ENCODE measurements at places on chromosomes 7 and 10.

GRCh38 chr10:129394518-129395328, 72.3 kb upstream of the MGMT start:
- DNase-seq: no peak

GRCh38 chr10:98533746-98534445, 87.2 kb upstream of the HPS1 start:
- peak; percentile 21 for DNase-seq

DNA sequence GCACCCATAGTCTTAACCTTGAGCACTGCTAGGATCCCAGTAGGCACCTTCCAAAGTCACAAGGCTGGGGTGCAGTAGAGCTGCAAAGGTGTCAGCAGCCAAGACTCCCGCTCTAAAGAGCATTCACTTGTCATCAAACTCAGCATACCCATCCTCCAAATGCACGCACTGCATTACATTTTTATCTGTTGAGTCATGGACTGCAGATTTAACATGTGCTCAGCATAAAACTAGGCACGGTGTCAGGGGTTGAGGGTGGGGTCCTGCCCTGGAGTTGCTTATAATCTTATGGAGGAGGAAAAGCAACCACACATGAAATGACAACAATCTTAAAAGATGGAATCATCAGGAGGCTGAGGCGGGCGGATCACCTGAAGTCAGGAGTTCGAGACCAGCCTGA, 102.6 kb downstream of the PARP12 start:
- DNase-seq: peak; percentile 42

GRCh38 chr10:88386204-88386788, 196.8 kb downstream of the RNLS start:
- peak; percentile 40 for DNase-seq

- peak; percentile 84 for DNase-seq
Measured at GRCh38 chr7:82443547-82444219, at the start of gene CACNA2D1. CACNA2D1 (minus strand) TSS chr7:82443777.

DNA sequence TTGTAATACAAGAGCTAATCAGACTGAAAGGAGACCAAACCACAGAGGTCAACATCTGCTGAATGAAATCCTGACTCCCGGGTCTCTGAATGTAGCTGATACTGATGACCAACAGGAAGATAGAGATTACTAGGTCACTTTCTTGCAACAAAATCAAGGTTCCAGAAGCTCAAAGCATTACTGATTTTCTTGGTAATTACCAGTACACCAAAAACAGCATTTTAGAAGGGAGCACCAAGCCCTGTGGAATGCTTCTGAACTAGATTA, 177.7 kb downstream of the SLC25A13 start:
- DNase-seq: no peak

DNA sequence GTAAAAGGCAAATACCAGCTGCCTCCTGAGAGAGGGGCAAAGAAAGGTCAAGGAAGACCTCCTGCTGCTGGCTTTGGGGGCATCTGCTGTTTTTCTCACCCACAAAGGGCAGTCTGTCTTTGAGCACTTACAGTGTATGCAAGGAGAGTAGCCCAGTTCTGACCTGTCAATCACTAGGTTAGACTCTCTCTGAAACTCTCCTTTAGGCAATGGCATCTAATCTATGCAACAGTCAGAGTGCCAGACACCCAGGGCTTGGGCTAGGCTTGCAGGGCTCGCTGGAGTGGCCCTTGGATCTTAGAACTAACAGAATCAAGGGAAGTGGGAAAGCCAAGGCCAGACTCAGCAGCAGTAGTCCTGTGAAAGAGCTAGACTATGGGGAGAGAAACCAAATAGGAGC, 522.9 kb downstream of the NRG3 start:
- no peak for DNase-seq

GRCh38 chr10:117684046-117684610, 141.6 kb downstream of the EMX2 start:
- DNase-seq: no peak

DNA sequence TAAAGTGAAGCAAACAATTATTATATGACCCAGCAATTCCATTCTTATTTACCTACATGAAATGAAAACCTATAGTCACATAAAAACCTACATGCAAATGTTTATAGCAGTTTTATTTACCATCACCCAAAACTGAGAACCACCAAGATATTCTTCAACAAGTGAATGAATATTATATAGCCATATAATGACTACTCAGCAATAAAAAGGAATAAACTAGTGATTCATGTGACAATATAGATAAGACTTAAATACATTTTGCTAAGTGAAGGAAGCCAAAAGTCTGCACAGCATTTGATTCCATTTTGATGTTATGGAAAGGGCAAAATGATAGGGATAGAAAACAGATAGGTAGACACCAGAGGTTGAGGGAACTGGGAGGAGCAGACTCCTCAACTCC, 31.7 kb downstream of the PODXL start:
- no peak for DNase-seq

GRCh38 chr10:84269162-84269561, 24.3 kb downstream of the RGR start:
- DNase-seq: no peak

DNA sequence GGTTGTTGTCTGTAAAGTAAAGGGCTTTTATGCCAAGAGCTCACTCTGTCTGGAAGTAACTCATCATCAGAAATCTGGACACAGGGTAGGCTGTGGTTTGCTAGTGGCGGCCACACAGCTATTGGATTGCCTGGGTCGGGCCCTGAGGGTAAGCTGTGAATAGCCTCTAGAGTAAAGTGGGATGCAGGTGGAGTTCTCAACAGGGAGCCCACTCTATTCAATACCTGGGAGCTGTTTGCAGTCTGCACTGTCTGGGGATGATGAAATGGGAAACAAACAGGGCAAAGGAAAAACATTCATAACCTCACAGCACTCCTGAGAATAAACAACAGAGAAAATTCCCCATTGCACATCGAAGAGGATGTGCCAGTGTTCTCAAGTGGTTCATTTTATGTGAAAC, 582.6 kb downstream of the CALN1 start:
- no peak for DNase-seq

- no peak for DNase-seq
Measured at GRCh38 chr7:47535035-47535703, 46.7 kb downstream of the TNS3 start.

GRCh38 chr10:122054048-122055025, 65.4 kb downstream of the TACC2 start:
- DNase-seq: peak; percentile 68

DNA sequence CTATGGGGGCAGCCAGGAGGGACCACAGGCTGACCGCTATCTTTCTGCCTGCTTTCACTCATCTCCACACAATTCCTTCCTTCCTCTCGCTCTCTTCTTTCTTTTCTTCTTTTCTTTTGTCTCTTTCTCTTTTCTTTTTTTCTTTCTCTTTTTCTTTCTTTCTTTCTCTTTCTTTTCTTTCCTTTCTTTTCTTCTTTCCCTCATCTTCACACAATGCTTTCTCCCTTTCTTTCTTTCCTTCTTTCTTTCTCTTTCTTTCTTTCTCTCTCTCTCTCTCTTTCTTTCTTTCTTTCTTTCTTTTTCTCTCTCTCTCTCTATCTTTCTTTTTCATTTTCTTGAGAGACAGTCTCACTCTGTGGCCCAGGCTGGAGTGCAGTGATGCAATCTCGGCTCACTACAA, 6.8 kb upstream of the MUC12 start:
- DNase-seq: no peak

DNA sequence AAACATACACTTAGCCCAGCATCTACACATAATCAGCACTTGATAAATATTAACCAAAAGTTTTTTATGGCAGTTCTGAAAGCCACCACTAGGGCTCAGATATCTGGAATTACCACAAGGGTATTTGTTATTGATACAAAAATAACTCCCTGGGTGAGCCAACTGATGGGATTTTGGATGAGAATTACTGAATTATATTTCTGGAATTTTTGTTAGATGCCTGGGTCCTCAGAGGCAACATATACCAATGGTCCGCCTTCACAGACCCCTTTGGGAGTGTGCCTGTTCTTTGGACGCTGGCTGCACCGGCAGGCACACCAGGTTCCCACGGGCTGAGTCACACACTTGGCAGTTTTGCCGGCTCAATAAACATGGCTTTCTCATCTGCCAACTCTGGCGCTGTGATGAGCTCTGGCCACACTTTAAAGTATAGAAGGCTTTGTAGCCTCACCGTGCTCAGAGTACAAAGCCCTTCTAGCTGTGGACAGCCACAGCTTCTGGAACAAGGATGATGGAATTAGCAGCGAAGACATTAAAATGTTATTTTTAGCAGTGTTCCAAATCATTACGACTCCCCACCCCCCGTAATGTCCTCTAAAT, 24.5 kb upstream of the EEPD1 start:
- DNase-seq: peak; percentile 94

- no peak for DNase-seq
Measured at GRCh38 chr7:88866265-88866863, 70.8 kb upstream of the TEX47 start.

DNA sequence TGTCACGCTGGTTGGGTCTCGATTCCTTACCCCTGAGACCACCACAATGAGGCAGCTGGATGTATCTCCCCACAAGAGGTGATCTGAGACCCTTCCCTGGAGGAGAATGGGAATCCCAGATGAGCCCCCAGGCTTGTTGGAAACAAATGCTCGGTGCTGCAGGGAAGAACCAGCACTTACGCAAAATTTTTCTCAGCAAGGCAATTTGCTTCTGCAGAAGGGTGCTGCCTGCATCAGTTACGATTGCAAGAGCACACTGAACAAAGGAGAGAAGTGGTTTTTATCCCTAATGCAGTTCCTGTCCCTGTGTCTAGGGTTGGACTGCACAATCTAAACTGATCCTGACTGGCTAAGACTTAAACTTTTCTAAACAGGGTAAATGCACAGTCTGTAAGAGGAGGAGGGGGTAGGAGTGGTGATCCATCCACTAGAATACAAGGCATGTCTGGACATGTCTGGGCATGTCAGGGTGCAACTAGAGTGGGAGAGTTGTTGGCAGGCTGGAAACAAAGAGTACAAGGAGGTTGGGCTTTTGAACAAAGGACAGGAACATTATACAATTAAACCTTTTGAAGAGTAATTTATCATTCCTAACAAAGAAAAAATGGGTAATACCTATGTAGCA, 114.9 kb upstream of the FAM3C start:
- no peak for DNase-seq

GRCh38 chr10:23408330-23408976, 30.4 kb upstream of the OTUD1 start:
- peak; percentile 41 for DNase-seq

DNA sequence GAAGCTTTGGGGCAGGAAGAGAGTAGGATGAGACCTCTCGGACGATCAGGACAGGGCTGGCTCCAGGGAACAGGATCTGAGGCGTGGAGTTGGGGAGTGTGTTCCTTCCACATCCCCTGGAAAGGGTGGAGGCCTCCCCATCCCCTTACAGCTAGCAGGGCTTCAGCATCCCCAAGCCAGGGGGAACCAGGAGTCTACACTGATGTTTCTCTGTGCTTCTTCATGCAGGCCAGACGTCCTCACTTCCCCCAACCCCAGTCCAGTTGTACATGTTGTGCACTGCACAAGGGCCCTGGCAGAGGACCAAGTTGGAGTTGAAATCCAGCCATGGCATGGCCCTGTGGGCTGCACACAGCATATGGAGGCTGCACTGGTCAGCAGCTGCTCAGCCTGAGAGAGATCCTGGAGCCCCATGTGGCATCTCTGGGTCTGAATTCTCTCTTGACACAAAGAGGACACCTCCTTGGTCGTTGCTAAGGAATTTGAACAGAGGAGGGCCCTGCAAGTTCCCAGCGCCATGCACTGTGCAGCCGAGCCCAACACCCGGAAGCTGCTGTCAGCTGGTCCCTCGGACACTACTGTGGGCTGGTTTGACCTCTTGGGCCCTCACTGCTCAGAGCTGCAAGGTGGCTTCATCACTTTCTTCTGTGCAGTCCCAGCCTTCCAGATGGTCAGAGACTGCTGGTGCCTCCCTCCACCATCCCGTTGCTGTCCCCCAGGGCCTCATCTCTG, 181.1 kb downstream of the DNAJB6 start:
- DNase-seq: no peak

DNA sequence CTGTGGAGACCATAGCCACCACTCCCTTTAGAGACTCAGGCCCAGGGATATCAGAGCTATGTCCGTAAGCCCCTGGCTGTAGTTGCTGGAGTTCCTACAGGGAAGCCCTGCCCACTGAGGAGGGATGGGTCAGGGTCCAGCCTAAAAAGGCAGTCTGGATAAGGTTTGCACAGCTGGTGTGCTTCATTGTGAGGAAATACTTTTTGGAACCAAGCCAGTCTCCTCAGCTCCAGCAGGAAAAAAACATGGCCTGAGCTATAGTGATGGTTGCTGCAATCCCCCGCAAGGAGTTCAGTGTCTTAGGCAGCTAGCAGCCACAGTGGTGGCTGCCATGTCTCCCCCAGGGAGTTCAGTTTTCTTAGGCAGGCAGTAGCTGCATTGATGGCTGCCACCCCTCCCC, 52.6 kb upstream of the CYP2C8 start:
- no peak for DNase-seq

DNA sequence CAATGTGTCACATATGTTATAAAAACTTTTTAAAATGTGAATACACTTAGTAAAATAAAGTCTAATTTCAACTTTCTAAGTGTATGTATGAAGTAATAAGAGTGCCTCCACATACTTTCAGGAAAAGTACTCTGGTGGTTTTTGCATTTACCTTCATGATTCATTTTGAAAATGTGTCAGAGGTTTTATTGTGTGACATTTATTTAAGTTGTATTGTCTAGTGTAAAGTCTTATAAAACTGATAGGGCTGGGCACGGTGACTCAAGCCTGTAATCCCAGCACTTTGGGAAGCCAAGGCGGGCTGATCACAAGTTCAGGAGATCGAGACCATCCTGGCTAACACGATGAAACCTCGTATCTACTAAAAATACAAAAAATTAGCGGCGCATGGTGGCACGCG, 226.5 kb downstream of the ITGB1 start:
- no peak for DNase-seq

DNA sequence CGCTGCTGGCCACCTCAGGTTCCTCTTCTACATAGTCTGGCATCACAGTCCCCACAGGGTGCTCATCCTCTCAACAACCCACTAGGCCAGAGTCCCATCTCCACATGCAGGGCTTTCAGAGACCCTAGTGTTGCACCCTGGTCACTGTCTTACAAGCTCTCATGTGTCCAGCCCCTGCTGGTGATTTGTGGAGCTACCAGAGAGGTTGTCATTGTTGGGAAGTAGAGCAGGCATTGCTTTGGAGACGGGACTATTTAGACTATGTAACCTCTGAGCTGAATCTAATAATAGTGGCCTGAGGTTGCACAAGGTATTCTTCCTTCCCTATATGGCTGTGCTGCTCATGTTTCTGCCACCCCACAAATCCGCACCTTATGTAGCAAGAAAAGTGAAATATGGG, 135.3 kb upstream of the VWC2 start:
- no peak for DNase-seq

DNA sequence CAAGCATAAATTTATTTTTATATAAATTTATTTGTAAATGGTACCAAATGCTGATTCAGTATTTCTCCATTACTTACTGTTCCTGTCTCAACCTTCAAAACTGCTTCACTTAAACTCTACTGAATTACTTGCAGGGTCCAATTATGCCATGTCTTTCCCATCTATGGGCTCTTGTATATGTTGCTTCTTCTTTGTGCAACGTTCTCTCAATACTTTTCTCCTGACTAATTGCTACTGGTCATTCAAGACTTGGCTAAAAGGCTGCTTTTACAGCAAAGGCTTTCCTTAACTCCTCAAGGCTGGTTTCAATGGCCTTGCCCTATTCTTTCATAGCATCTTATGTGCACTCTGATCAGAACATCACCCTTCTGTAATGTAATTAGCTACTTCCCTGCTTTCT, 67.9 kb downstream of the RNLS start:
- no peak for DNase-seq

- no peak for DNase-seq
Measured at GRCh38 chr7:69285854-69286253, 312.4 kb upstream of the AUTS2 start.

GRCh38 chr7:461117-461452, 58.6 kb downstream of the PDGFA start:
- DNase-seq: no peak

Measured in ELR (cell line).